HT1080 (cell line): ENCODE measurements at places on chromosomes 11 and 22. TPM values are rescaled to one million over a fixed set of nuclear protein-coding genes. Genes with fewer than 3 reads are reported as not detected.

Gene RBMXL2
- total RNA-seq: not detected in 2 replicates

Gene FOSL1
- 236 and 374 TPM in 2 replicates for total RNA-seq

Gene MOV10L1
- not detected in 2 replicates for total RNA-seq

Gene C11orf42
- total RNA-seq: not detected in 2 replicates

Gene TUBA8
- total RNA-seq: 0.06 and 0.17 TPM in 2 replicates

Gene CSRP3
- total RNA-seq: not detected in 2 replicates
